Activated T-cell treated with anti-CD3 and anti-CD28 coated beads, Interleukin-2, amount 50 U/mL, for 24 hours (primary cell): ENCODE measurements at places on chromosomes 5 and 9.

GRCh38 chr9:79213417-79214125 is 358.2 kb upstream of the TLE4 start:
- DNase-seq: no peak

- DNase-seq: no peak
Observed at GRCh38 chr5:34857161-34857560, 18.2 kb downstream of the TTC23L start.

- DNase-seq: no peak
Observed at GRCh38 chr5:84862132-84862531, 477.5 kb upstream of the EDIL3 start.

DNA sequence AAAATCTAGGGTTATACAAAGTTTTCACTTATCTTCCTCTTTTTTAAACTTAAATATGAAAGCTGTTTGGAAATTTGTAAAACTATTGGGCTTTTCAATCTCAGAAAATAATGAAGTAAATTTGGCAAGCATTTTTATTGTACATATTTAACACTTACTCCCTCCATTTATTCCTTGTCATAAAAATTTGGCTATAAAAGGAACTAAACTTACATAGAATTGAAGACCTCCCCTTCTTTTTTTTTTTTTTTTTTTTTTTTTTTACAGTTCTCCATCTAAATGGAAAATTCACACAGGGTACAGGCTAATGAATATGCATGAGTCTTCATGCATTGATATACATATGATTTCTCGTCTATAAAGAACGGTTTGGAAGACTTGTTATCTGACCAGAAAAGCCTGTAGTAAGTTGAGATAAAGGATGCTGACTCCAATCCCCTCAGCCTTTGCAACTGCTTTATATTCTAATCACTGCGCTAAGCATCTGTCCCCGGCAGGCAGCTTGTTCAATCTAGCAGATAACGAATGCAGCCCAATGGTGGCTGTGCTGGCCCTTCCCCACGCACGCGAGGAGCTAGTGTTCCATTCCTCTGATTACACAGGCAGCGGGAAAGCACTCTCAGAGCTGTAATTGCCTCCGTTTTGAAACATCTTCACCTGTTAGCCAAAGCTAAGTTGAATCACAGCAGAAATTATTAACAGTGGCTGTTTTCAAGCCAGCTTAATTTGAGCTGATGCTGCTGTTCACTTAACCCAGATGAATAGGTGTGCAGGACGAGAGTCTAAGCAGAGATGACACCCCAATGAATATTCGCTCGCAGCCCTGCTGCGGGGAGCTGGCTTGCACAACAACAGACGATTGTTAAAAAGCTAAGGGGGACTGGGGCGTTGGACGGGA is 453.8 kb upstream of the ZNF608 start:
- DNase-seq: no peak

DNA sequence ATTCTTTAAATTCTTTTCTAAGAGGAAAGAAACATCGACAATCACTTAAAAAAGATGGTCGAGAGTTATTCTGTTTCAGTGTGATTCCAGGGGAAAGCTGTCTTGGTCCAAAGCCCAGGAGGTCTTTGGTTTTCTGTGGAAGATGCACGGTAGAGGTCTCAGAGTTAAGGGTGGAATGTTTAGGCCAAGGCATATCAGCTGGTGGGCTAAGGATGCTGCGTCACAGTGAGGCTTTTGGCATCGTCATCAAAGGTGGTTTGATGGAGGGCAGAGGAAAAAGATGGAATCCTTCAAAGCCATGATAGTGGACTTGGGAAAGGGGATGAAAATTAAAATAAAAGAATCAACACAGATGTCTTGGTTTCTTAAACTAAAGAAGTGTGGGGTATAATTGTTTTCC is 137.3 kb upstream of the ANKH start:
- DNase-seq: no peak

DNA sequence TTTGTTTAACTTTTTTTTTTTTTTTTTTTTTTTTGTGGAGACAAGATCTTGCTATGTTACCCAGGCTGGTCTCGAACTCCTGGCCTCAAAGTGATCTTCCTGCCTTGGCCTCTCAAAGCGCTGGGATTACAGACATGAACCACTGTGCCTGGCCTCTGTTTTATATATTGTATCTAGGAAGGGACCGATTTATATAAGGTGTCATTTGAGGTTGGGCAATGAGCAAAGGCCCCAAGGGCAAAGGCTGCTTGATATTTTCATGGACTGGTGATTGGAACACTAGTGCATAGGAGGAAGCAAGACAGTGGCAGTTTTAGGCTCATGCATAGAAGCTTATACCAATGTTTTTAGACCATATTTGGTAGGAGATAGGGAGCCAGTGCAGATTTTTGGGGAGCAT is 3.2 kb downstream of the SLC26A2 start:
- no peak for DNase-seq

DNA sequence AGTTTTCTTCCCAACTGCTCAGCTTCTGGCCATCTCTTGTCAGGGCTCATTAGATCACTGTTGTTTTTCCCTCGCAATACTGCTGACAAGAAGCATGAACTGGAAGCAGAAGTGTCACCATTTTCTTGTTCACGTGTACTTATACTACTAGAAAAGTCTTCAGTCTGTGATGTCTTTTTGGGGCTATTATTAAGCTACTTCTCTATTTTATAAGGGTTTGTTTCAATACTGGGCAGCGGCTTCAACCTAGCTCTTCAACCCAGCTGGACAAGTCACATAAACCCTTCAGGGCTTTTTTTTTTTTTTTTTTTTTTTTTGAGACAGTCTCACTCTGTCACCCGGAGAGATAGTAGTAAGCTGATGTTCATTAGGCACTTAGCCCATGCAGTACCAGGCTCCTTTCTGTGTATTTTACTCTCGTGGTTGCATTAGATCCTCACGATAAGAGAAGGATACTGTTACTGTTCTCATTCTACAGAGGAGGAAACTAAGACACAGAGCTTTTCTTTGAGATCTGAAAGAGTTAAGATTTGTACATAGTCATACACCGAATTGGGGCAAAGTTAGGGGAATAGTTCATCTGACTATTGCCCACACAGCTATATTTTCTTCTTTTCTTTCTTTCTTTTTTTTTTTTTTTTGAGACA is 20.5 kb downstream of the RAPGEF1 start:
- no peak for DNase-seq

DNA sequence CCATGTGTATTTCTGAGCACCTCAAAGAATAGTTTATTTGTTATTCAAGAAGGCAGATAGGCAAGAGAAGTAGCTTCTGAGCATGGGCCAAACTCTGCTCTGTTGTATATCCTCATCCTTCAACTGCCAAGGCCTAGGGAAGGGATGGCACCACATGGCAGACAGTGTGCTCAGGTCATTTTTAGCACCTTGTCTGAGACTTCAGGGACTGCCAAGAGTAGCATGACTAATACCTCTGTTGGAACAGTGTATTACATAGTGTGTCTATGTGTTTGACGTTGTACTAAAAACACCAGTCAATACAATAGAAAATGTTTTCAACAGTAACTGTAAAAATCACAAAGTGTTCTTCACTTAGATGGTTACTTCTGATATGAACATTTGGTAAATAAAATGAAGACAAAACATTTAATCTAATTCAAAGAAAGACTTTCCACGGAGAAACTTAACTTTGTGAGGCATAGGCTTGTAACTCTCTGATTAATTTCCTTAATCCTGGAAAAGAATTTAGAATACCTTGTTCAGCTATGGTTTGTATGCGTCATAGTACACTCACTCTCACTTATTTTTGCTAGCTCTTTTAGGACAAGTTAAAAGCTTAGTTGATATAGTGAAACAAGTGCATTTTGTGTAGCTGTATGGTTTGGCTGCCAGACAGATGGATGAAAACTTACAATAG is 318.4 kb upstream of the RIOK2 start:
- no peak for DNase-seq

DNA sequence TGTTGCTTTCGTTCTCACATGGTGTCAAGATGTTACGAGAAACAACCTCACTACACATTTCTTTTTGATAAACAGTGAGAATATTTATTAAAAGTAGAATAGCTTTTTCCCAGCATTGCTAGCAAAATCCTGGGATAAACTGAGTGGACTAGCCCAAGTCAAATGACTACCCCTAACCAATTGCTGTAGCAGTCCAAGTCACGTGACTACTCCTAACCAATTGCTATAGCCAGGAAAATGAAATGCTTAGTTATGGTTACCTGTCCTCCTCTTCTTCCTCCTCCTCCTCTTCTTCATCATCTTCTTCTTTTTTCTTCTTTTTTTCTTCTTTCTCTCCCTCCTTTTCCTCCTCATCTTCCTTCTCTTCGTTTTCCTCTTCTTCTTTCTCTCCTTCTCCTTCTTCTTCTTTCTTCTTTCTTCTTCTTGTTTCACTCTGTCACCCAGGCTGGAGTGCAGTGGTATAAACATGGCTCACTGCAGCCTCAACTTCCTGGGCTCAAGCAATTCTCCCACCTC is 85.4 kb downstream of the PDE8B start:
- DNase-seq: no peak

DNA sequence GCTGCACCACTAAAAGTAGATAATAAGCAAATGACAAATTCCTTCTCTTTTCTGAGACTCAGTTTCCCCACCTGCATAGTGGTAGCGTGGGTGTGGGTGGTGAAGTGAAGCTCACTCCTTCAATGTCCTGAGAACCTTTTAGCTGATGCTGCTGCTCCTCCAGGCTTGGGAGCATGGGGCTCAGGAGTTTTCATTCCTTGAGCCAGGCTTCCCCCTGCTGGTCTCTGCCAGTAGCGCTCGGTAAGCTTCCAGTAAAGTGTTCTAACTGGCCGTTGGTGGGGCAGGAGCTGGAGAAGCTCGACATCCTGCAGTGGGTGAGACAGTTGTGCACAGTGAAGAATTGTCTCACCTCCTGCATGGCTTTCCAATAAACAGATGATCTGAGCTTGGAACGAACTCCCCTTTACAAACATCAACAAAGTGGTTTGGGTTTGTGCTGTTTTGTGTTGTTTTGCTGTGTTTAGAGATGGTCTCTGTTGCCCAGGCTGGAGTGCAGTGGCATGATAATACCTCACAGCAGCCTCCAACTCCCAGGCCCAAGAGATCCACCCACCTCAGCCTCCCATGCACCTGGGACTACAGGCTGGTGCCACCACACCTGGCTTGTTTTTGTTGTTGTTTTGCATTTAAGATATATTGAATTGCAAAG is 34.6 kb downstream of the SPARC start:
- DNase-seq: peak; percentile 71

- DNase-seq: no peak
Observed at GRCh38 chr9:113577525-113578261, 114.2 kb downstream of the RGS3 start.

- no peak for DNase-seq
Observed at GRCh38 chr5:149320791-149321330, 24.4 kb upstream of the GRPEL2 start.

- DNase-seq: no peak
Observed at GRCh38 chr5:39928709-39929108, 503.9 kb upstream of the DAB2 start.

- DNase-seq: no peak
Observed at GRCh38 chr5:82666312-82666711, 388.2 kb upstream of the RPS23 start.

DNA sequence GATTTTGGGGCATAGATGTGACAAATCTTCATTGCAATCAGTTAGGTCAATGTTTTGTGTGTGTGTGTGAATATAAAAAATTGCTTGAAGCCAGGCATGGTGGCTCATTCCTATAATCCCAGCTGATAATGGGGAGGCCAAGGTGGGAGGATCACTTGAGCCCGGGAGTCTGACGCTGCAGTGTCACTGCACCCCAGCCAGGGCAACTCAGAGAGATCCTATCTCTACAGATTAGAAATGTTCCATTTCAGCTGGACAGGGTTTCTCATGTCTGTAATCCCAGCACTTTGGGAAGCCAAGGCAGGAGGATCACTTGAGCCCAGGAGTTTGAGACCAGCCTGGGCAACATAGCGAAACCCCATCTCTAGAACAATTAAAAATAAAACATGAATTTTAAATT is 11.5 kb downstream of the OR2V2 start:
- DNase-seq: no peak

GRCh38 chr5:160922311-160922710 is 70.3 kb upstream of the ATP10B start:
- DNase-seq: no peak

- no peak for DNase-seq
Observed at GRCh38 chr5:143245929-143246561, 157.4 kb downstream of the NR3C1 start.

DNA sequence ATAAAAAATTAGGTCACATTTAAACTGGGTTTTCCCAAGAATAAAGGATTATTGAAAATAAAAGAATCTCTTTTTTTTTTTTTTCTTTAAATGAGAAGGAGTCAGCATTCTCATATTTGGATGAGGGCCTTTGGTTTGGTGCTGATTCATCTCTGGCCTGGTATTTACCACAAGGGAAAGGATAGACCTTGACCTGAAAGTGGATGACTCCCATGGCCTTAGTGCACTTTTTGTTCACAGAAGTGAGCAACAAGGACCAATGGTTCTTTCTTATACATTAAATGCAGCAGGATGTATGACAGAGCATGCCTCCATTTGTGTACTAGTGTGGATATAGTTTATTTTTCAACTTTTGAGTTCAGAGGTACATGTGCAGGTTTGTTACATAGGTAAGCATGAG is 6.9 kb downstream of the YTHDC2 start:
- no peak for DNase-seq

- no peak for DNase-seq
Observed at GRCh38 chr9:10274175-10274574, 338.6 kb downstream of the PTPRD start.

DNA sequence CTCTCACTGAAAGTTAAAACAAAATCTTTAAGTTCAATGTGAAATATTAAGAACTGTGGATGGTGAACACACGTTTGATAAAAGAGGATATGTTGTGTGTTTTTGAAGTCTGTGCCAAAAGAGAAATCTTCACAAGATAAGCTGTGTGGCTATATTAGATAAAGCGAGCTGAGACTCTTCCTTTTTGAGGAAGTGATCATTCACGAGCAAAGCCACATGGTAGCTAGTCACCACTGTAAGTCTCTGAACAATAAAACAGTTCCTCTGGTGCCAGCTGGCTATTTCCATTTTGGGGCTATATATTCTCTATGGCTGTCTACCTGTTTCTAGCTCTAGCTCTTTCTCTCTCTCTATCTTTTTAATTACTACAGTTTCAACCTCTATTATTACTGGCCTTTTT is 1849.2 kb upstream of the C9orf72 start:
- DNase-seq: no peak

DNA sequence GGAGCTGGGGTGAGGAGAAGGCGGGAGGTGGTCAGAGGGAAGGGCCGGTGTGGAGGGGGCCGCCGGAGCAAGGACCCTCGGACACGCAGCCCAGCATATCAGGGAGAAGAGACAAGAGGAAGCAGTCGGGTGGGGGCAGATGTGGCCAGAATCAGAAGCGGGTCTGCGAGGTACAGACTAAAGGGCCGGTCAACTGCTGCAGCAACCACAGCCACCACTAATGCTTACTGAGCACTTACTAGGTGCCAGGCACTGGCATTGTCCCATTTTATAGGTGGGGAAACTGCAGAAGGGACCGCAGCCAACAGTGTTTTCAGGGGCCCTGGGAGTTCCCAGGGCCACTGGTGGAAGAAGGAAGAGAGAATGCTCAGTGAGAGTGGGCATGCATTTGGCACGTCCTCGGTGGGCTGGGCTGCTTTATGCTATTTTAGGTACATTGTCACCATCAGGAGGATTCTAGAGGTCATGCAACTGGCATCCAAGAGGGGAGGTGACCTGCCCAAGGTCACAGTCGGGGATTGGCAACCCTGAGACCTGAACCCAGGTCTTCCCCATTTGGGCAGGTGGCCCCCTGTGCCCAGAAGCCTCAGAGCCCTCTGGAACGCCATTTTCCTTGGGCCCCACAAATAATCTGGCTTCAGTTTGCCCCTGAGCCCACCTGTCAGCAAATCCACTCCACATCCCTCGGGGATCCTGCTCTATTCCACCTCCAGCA is 53.4 kb downstream of the DUSP1 start:
- DNase-seq: no peak

GRCh38 chr9:114621975-114622609 is 11.0 kb downstream of the TMEM268 start:
- no peak for DNase-seq
